ENCODE measurements at places on chromosomes 3 and 15.

DNA sequence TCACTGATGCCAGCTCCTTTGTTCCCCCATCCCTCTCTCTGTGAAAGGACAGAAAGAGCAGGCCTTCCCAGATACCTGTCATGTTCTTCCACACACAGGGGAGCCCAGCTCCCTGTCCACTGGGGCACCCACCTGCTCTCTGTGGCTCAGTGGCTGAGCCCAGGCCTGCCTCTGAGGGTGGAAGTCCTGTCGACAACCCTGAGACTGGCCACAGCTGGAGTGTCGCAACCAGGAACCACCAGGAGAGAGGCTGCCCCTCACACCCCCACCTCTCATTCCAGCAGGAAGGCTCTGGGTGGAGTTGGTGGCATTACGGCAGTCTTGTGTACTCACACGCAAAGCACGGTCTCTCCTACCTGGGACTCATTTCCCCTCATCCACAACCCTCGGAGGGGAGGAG is 66.3 kb downstream of the MEGF11 start:
- DNase-seq, result no peak

DNA sequence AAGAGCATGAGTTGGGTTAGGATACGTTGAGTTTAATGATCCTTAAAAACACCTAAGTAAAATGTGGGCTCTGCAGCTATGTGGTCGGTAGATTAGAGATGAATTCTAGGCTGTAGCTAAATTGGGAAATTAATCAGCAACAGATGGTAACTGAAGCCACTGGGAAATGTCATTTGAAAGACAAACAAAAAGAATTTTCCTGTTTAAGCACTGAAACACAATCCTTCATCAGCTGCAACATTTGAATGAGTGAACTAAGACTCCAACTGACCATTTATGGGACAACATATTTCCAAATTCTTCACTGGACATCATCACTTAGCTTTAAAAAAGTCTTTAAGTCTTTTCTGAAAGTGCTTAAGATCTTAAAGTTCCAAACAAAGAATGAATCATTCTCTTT is 226.9 kb downstream of the ZNF385D start:
- DNase-seq, result peak; percentile 11

- DNase-seq, result no peak
Measured at GRCh38 chr3:184498986-184499606, 62.5 kb upstream of the EPHB3 start.

GRCh38 chr15:64324165-64324877 is 31.7 kb downstream of the CSNK1G1 start:
- DNase-seq, result no peak

GRCh38 chr3:170469151-170470062 is 50.7 kb downstream of the CLDN11 start:
- peak; percentile 63 for DNase-seq

- no peak for DNase-seq
Measured at GRCh38 chr3:21747376-21747775, 3.6 kb downstream of the ZNF385D start.

DNA sequence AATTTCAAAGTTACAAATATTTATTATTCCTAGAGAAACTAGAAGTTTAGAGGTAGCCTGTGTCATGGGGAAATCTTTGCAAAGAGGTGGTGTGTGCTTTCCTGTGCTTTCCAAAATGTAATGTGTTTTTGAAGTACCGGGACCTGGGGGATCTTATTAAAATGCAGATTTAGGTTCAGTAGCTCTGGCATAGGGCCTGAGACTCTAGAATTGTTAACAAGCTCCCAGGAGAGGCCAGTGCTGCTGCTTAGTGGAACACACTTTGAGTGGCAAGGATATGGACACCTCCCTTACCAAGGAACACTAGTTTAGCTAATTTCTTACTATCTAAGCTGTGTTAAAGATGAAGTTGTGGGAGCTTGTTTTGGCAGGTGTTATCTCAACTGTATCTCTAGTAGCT is 428.9 kb downstream of the VGLL3 start:
- DNase-seq, result no peak

- DNase-seq, result peak; percentile 18
Measured at GRCh38 chr15:49558929-49559328, 61.7 kb downstream of the FAM227B start.

GRCh38 chr15:88800026-88800425 is 3.2 kb upstream of the ACAN start:
- peak; percentile 42 for DNase-seq

DNA sequence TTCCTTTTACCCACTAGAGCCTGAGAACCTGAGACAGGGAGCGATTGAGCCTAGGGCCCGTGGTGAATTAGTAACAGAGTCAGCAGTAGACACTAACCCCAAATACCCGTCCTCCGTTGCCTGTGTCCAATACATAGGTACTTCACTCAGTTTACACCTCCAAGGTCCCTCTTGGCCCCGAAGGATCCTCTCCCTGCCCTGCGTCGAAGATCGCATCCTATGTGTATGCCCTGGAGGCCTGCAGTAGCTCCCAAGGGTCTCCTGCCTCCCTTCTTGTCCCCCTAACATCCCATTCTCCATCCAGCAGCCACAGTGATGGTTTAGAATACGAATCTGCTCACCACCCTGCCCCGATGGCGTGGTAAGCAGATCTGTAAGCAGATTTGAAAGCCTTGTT is 67.0 kb downstream of the ISG20 start:
- no peak for DNase-seq

DNA sequence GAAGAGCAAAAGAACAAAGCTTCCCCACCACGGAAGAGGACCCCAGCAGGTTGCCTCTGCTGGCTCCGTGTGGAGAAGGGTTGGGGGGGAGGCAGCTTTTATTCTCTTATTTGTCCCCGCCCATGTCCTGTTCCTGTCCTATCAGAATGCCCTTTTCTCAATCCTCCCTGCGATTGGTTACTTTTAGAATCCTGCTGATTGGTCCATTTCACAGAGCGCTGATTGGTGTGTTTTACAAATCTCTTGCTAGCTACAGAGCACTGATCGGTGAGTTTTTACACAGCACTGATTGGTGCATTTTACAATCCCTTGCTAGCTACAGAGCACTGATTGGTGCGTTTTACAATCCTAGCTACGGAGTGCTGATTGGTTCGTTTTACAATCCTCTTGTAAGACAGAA is 100.6 kb upstream of the KLF13 start:
- no peak for DNase-seq

GRCh38 chr3:125187599-125187910 is 25.0 kb downstream of the SLC12A8 start:
- DNase-seq, result no peak

- no peak for DNase-seq
Measured at GRCh38 chr3:186275436-186275835, 86.6 kb downstream of the DGKG start.

GRCh38 chr3:149321640-149322039 is 11.8 kb downstream of the TM4SF18 start:
- no peak for DNase-seq

GRCh38 chr15:81288040-81288439 is 35.9 kb downstream of the STARD5 start:
- no peak for DNase-seq

DNA sequence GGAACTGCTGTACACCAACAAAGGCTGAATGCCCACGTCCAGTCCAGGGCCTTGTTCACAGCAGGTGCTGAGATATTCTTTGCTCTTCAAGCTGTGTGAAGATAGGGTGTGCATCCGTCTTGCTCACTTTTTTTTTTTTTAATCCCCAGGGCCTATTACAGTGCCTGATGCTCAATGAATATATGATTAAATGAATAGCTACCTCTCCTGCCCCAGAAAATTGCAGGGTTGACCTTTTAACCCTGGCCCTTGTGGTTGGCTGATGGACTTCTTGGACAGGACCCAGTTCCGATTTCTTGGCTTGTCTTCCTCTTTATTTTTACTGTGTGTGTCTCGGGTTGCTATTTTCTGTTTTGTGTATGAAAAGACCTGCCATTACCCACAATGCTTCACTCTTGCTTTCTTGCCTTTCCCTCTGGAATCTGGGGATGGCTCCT is 2.9 kb upstream of the FYTTD1 start:
- DNase-seq, result no peak

GRCh38 chr3:195788711-195789581 is 22.8 kb downstream of the MUC4 start:
- no peak for DNase-seq

GRCh38 chr3:49803465-49804140 is 542 bp downstream of the INKA1 start:
- peak; percentile 25 for DNase-seq

GRCh38 chr3:10732292-10732691 is 83.7 kb upstream of the SLC6A11 start:
- no peak for DNase-seq

GRCh38 chr15:68794863-68795262 is 25.8 kb downstream of the ANP32A start:
- peak; percentile 50 for DNase-seq

GRCh38 chr3:45771166-45771775 is 25.1 kb downstream of the SLC6A20 start:
- DNase-seq, result no peak

DNA sequence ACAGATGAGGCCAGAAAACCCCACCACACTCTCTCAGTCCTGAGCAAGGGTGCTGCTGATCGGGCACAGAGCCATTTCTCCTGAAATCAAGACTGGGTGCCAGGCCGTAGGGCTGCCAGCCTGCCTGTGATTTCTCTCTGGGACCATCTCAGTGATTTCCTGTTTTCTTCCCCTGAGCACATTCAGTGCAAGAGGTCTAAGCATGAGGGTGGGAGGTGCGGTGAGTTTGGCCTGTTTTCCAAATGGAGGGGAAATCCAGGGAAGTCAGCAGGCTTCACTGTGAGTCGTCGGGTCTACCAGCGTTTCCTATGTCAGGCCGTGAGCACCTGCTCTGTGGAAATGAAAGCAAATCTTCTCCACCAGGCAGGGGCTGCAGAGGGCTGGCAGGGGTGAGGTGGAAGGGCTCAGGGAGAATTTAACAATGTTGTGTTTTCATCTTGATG is 82.3 kb downstream of the ST6GAL1 start:
- no peak for DNase-seq

- DNase-seq, result no peak
Measured at GRCh38 chr3:30886888-30887287, 7.6 kb downstream of the GADL1 start.

DNA sequence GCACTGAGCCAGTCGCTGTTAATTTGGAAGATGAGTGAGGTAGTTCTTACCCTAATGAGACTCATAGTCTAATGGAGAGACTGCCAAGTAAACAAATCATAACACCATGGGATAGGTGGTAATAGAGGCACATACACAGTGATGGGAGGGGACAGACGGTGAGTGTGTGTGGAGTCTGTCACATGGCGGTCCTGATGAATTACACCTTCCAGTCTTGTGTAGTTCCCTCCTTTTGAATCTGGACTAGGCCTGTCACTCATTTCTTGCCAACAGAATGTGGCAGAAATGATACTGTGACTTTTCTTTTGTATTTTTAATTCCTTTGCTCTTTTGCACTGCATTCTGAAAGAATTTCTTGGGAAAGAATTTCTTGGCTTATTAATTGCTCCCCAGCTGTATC is 78.1 kb downstream of the NR1D2 start:
- DNase-seq, result no peak

DNA sequence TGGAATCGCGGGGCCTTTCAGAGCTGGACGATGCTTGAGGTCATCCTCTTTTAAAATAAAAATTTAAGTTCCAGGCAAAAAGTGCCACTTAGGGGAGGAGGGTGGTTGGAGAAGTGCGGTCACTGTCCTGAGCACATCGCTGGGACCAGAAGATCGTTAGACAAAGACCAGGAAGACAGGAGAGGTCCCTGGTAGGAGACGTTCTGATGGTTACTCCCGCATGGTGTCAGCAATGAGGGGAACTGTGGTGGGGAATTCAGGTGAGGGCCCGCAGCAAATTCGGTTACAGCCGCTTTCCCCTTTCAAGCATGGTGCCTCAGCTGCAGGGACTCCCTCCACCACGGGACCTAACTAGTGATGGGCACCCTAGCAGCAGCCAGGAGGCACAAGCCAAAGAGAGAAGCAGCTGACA is 1.0 kb upstream of the ISY1 start:
- DNase-seq, result peak; percentile 22

- no peak for DNase-seq
Measured at GRCh38 chr3:34646911-34647460, 848.6 kb downstream of the PDCD6IP start.

- DNase-seq, result no peak
Measured at GRCh38 chr3:105512061-105512460, 145.4 kb downstream of the ALCAM start.

- DNase-seq, result no peak
Measured at GRCh38 chr3:195001261-195001660, 269.7 kb downstream of the XXYLT1 start.

DNA sequence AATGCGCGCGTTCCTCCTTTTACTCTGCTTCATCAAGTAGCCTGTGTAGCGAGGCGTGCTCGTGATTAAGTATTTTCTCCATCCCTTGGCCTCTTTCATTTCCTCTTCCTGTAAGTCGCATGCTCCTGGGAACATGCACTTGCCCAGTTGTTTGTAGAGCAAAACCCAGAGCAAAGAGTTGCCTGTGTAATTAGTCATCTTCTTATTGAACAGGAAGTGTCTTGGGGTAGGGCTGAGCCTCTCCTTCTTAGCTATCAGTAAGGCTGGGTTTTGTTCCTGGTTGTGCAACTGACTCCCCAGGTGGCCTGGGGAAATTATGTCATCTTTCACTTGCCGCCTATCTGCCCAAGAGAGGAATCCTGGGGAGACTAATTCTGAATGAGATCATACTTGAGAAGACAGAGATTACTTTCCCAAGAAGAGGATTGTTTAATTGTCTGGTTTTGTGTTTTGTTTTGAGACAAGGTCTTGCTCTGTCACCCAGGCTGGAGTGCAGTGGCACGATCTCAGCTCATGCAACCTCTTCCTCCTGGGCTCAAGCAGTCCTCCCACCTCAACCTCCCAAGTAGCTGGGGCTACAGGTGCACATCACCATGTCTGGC is 14.9 kb downstream of the LIPH start:
- peak; percentile 69 for DNase-seq

- DNase-seq, result no peak
Measured at GRCh38 chr3:46022909-46023785, 4.1 kb downstream of the XCR1 start.

- no peak for DNase-seq
Measured at GRCh38 chr15:93570527-93570926, 481.5 kb upstream of the RGMA start.

DNA sequence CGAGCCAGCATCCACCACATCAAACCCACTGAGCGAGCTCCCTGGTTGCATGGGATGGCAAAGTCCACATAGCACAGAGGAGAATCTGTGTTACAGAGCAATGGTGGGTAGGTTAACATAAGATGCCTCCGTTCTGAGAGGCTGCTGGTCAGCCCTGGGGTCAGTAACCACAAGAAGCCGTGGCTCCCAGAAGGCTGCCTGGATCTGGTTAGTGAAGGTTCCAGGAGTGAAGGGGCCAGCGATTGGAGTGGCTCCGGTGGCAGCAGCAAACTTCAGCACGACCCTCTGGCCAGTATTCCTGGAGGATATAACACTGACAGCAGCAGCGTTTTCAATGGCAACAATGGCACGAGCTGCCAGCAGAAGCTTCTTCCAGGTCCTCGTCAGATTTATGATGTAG is 18.4 kb upstream of the PIGZ start:
- no peak for DNase-seq

- DNase-seq, result no peak
Measured at GRCh38 chr3:146839727-146840375, 234.7 kb upstream of the PLSCR5 start.

GRCh38 chr3:177335728-177336127 is 138.4 kb upstream of the TBL1XR1 start:
- no peak for DNase-seq

All from AG20443 (cell line).